ENCODE measurements at places on chromosomes 16 and 17.

GRCh38 chr16:88296437-88297177 is 86.2 kb upstream of the ZNF469 start:
- no peak for DNase-seq

DNA sequence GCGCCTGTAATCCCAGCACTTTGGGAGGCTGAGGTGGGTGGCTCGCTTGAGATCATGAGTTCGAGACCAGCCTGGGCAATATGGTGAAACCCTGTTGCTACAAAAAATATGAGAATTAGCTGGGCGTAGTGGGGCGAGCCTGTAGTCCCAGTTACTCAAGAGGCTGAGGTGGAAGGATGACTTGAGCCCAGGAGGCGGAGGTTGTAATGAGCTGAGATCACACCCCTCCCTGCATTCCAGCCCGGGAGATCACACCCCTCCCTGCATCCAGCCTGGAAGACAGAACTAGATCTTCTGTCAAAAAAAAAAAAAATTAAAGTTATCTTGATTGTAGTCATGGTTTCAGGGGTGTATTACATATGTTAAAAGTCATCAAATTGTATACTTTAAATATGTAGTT is 26.8 kb upstream of the GLG1 start:
- no peak for DNase-seq

DNA sequence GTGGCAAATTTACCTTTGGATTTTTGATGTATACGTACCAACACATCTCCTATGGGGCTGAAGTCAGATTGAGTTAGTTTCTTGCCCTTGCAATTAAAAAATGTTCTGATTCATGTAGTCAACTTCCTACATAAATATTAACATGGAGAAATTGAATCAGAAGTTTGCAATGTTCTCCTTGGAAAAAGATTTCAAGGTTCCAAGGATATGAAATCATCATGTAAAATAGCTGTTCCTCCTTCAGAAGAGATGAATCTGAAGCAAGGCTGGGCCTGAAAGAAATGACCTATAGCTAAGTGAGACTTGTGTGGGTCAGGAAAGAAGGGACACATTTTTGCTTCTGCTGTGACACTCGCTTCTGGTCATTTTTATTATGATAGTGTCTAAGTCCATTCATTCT is 131.7 kb downstream of the RGS9 start:
- no peak for DNase-seq

DNA sequence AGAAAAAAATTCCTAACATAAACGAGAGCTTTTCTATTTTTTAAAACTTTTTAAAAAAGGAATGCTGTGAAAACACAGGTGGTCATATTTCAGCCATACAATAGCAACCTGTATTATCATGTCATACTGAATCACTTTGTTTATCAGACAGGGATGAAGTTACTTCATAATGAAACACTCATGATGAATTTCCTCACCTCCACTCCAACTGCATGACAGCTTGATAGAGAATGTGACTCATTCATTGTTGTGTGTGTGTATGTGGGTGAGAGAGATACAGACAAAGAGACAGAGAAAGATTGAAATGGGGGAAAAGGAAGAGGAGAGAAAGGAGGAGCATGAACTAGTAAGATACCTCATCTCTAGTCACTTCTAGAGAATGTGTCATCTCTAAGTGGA is 109.0 kb downstream of the SYCE1L start:
- no peak for DNase-seq

- DNase-seq = no peak
Observed at GRCh38 chr17:6138761-6139446, 68.7 kb downstream of the WSCD1 start.

DNA sequence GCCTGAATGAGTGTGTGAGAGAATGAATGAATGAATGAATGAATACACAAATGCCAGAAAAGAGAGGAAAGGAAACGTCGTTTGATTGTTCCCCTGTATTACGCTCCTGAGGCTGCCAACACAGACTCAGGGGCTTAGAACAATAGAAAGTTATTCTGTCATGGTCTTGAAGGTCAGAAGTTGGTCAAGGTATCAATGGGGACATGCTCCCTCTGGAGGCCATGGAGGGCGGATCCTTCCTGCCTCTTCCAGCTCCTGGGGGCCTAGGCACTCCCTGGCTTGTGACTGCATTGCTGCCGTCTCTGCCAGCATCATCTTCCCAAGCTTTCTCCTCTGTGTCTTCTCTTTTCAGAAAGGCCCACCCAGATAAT is 1.5 kb upstream of the SLC38A8 start:
- no peak for DNase-seq

DNA sequence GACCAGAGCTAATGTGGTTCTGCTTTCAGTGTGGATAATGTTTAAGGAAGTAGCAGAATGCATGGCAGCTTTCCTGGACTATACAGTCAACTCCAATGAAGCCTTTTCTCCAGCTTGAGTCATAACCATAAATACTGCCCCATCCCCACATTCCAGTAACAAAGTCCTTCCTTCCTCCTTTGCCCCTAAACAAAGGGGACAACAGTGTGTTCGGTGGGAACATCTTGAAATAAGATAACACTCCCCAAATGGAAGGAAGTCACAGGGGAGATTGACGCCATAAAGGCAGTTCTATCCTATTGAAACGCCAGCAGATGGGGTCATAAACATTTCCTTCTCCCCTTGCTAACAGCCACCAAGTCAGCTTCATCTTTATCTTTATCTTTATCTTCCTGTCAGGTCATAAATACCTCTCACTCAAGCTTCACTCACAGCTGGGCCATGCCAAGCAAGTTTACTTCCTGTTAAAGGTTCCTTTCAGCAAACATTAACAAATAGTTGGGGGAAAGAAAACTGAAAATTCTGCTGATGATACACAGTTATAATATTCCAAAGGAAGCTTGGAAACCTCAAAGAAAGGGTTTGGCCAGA is 136.7 kb downstream of the SNX11 start:
- DNase-seq = peak; percentile 96

DNA sequence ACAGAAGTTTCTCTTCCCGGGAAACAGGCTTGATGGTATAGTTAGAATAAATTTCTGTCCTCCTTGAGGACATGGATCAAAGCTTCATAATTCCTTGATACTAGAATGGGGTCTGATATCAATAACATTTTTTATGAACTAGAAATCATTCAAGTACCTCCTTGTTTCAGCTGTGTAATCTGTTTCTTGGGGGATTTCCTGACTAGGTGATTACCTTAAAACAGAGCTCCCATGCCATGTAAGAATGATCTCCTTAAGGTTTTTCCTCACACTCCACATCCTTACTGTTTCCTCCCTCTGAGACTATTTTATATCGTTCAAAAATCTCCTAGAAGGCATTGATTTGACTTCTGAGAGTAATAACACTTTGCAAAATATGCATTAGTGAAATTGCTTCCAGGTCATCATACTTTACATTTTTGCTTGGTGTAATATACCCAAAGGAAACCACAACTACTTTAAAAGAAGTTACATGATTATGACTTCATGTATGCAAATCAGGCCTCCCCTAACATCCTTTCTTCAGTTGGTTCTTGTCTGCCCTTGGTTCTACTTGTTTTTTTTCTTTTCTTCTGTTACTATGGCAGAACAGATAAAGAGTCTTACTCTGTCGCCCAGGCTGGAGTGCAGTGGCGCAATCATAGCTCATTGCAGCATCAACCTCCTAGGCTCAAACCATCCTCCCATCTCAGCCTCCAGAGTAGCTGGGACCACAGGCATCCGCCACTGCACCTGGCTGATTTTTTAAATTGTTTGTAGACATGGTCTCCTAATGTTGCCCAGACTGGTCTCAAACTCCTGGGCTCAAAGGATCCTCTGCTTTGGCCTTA is 388.8 kb downstream of the ZFHX3 start:
- no peak for DNase-seq

DNA sequence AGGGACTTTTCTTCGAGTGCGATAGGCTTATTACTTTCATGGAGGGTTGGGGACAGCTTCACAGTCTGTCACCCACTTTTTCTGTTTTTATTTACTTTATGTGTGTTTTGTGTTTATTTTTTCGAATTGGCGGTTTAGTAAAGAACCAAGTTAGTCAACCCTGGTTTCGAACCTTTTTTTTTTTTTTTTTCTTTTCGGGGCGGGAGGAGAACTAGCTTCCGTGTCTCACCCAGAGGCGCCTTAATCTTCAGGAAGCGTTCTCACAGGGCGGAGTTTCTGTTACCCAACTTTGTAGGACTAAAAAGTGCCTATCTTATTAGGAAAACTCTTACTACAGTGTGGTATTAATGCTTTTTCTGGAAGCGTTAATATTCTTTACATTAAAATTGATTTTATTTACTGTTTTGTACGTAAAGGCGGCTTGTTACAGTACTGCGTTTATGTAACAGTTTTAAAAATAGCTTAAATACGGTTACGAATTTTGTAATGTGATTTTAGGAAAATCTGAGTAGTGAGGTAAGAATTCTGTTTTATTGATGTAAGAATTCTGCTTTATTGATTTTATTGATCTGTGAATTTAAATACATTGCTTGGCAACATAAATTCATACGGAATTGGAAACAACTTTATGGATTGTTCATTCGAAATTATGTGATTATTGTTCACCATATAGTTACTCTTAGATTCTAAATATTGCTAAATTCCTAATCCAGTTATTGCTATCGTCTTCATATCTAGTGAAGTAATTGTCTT is 885 bp downstream of the ZNF207 start:
- peak; percentile 35 for DNase-seq

DNA sequence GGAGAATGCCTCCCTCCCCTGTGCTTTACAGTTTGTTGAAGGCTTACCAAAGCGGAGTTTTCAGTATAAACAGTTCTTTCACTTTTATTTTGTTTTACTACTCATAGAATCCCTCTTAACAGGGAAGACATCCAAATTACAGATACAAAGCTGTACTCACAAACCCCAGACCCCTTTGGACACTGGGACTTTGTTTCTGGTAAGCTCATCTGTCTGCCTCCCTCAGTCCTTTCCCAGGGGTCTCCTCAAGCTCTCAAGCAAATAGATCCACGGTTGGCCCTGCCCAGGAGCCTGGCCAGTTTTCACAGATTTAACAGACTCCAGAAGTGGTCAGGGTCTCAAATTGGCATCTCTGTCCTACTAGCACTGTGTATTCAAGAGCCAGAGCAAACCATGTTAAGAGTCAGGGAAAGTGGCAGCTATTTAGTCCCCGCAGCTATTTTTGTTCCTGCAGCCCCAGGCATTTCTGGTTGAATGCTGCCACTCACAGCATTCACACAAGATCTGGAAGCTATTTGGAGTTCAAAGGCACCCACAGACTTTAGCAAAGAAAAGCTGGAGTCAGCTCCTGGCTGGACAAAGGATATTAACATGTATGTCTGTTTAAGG is 54.2 kb downstream of the TMEM100 start:
- no peak for DNase-seq

DNA sequence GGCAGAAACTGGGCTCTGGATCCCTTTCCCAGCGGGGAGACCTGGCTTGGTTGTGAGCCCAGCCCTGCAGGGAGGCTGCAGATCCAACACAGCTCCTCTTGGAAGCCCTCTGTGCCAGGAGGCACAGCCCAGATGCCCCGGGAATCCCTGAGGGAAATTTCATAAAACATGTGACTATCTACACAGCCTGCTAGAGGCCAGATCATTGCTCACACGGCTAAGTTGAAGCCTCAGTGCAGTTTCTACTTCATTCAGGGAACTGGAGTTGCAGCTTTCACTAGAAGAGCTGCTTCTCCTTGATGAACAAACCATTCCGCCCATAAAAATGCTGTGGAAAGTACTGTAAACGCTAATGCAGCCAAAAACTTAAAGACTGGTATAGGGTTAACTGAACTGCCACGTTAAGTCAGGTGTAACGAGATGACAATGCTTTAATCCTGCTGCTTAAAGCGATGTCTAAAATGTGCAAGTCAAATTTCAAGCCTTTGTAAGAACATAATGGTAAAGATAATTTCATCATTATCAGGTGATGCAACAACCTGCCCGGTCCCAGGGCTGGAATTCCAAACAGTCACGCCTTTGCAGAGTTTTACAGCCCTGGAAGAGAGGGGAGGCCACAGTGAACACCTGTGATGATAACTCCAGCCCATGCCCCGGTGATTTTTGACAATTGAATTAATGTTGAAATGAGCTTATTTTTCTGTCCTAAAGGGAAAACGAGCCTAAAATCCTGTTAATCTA is 172.5 kb downstream of the ZFHX3 start:
- no peak for DNase-seq

GRCh38 chr17:78234261-78234865 is 2.9 kb downstream of the TMEM235 start:
- no peak for DNase-seq

DNA sequence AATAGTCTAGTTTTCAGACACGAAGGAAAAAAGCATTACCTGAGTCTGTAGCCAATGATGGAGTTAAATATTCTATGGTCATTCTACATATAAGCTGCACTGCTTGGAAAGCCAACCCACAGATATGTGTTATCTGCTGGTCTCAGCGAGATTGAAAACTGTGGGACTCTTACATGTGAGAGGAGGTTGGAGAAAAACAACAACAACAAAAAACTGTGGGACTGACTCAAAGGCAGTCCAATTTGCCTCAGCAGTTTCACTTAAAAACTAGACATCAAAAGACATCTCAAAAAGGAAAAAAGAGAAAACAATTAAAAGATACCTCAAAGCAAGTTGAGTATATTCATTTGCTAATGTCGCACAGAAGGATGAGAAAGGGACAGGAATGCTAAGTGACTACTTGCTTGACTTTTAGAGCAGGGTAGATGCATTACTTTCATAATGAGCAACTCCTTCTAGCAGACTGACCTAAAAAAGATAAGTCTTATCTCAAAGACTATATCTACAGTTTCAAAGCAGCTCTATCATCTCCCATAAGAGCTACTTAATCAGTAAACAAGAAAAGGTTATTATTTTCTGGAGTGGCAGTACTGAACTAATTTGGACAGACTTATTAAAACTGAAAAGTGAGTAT is 35.5 kb upstream of the ITGA2B start:
- DNase-seq = no peak
